ENCODE measurements at places on chromosomes 2 and 18. TPM values are rescaled to one million over a fixed set of nuclear protein-coding genes. Genes with fewer than 3 reads are reported as not detected.

FAP gene
- total RNA-seq = 20.7 TPM

LAMA1 gene
- total RNA-seq = 20.2 TPM

ZDBF2 gene
- 2.5 TPM for total RNA-seq

TTN gene
- total RNA-seq = under 0.01 TPM

MYCN gene
- not detected for total RNA-seq

RBM44 gene
- total RNA-seq = not detected

ERBB4 gene
- total RNA-seq = not detected

TEX44 gene
- not detected for total RNA-seq

MROH2A gene
- total RNA-seq = not detected

IHH gene
- total RNA-seq = not detected

CDH20 gene
- not detected for total RNA-seq

GCKR gene
- total RNA-seq = not detected
